Stimulated activated CD4-positive, alpha-beta T cell treated with anti-CD3 and anti-CD28 coated beads, Interleukin-12 subunit alpha, Interleukin-12 subunit beta, amount 100 ng/mL, for 24 hours (primary cell): ENCODE measurements at places on chromosomes 12 and 14.
A peak's percentile ranks its signal among the peaks of the same experiment; 100 is the strongest.

GRCh38 chr14:68716698-68717097, 76.2 kb downstream of the ZFP36L1 start:
- no peak for DNase-seq

- no peak for DNase-seq
These were observed 374.9 kb downstream of the PDZRN4 start for GRCh38 chr12:41563051-41563450.

DNA sequence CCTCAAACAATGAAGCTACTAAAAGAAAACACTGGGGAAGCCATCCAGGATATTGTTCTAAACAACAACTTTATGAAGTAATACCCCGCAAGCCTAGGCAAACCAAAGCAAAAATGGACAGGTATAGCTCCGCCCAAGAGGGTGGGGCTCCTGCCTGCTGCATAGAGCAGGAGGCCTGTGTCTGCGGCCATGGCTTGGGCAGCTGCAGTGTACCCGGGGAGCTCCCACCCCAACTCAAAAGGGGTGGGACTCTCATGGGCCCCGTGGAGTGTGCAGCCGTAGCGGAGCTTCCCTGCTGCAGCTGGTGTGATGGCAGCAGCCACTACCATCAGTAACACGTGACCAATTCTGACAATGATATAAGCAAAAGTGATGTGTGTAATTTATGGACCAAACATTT, 264.2 kb upstream of the KITLG start:
- DNase-seq: no peak

- no peak for DNase-seq
These were observed 198.5 kb downstream of the SLC25A21 start for GRCh38 chr14:36973806-36974442.

DNA sequence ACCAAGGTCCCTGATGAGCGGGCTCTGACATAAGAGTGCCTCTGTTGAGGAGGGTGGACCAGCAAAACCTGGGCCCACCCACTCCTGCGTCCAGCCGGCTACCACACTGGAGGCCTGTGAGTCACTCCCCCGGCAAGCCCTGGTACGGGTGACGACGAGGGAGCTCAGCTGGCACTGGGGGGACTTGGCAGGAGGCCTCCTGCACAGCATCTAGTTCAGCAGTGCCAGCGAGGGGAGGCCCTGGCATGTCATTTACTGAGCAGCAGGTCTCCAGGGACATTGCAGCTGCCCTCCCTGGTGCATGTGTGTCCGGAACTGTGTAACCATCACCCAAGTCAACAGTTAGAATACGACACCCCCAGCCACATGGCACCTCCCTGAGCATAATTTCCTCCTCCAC, 24.4 kb downstream of the CD9 start:
- DNase-seq: no peak

GRCh38 chr12:131608740-131609690, 101.9 kb upstream of the SFSWAP start:
- DNase-seq: peak; percentile 24

DNA sequence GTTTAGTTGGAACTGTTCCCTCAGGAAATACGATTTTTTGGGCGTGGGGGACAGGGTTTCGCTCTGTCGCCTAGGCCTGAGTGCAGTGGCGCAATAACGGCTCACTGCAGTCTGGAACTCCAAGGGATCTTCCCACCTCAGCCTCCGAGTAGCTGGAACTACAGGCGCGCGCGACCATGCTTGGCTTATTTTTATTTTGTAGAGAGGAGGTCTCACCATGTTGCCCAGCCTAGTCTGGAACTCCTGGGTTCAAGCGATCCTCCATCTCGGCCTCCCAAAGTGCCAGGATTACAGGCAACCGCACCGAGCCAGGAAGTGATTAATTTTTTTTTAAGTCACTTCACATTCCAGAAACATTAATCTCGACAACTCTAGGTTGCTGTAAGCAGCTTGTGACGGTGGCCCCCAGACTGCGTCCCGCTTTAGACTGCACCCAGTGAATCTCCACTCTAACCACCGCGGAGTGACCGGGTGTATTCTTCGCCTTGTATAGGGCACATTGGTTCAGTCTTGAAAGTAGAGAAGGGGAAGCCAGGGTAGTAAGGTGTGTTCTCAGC, 830 bp upstream of the MIS18BP1 start:
- no peak for DNase-seq

DNA sequence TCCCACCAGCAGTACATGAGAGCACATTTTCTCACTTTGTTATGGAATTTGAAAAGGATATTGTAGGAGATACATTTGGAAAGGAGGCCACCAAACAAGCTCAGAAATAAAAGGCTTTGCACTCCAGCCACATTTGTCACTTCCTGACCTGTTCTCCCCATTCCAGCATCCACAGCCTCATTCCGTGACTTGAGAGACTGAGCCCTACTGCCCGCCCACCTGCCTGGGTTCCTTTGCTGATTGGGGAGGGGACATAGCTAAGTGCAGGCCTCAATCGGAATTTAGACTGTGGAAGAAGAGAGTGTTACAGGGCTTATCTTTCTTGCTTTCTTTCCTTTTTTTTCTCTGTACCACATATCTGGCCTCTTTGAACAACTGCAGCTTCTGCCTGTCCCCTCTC, 735.4 kb upstream of the TMEM132C start:
- no peak for DNase-seq

- DNase-seq: no peak
These were observed 65.9 kb downstream of the DCAF5 start for GRCh38 chr14:69087061-69087461.

DNA sequence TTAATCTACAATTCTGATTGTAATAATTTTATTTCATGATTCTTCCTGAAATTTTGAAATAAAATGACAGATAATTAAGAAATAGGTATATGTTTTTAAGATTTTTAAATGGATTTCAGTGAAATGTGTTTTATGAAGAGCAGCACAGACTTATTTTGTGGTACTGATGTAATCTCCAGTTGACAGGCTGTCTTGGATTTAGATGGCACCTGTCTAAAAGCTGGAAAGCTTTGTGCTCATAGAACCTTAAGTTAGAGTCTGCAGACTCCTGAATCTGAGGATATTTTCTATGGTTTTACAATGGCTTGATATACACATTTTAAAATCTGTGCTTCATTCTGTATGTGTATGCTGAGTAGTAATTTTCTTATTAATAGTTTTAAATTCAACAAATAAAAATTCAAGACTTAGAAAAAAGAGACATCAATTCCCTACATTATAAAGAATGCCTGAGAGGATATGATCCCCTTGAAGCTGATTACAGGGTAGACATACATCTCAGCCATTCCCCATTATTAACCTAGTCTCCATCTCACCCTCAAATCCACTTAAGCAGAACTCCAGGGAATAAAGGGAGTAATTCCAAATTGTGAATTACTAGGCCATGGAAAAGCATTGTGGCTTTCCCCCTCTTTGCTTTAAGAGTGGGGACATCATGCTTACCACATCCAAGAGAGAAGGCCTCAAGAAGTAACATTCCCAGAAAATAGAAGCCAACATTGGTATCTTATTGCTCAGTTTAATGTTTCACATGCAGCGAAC, 33.7 kb upstream of the ACSS3 start:
- DNase-seq: no peak

DNA sequence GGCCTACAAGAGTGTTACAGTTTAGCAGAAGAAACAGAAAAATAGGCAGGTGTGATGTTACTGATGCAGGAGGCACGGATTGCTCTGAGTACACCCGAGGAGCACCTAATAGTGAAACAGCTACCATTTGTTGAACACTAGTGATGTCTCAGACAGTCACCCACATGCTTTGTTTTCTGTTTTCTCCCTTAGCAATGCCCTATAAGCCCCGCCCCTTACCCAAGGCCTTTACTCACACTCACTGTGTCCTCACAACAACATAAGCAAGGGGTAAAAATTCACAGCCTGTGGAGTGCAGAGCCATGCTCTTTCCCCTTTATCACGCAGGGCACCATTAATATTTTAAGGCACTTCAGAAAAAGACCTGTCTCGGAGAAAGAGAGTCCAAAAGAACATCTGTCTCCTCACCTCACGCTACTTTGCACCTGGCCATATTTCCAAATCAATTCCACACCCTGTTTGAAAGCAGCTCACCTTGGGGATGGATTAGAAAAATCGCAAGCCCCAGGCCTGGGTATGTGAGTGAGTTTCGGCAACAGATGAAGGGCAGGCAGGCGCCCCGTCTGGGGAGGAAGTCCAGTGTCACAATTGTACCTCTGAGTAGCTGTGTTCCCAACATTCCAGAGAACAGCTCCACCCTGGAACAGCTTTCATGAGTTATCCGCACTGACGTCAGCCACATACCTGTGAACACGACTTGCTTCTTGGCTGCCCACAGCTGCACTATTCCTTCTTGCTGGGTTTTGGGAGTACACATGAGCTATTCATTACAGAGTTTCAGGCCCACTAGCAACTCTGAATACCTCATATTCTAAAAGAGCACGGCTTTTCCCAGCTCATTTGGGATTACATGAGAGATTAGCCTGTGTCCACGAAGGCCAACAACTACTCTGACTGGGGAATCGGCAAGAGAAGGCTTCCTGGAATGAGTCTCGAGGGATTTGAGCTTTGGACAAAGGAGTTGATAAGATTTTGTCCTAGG, 26.0 kb downstream of the MAPK1IP1L start:
- no peak for DNase-seq

DNA sequence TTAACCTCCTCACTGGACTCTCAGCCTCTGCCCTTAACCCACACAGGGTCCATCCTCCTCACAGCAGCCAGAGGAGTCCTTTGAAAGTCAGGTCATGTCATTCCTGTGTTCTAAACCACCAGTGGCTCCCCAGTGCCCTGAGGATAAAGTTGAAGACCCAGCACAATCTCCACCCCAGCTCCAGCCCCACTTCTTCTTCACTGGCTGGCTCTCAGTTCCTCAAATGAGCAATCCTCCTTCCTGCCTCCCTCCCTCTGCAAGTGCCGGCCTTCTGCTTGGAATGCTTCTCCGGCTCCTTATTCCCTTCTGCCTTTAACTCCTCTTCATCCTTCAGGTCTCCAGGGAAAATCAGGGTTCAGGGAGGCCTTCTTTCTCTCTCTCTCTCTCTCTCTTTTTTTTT, 32.0 kb upstream of the SPPL3 start:
- no peak for DNase-seq

DNA sequence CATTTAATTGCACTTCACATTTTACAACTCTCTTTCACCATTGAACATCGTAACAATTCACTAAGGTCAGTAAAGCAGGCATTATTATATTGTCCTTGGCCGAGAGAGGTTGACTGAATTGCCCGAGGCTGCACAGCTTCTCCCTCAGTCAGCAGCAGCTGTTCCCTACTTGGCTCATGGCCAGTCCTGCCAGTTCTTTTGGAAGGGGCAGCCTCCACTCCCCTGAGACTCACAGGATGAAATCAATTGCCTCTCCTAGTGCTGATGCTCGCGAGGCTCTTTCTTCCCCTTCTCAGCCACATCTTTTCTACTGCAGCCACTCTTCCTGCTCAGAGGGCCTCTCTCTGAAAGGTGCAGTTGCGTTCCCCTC, 79.9 kb upstream of the KCNA1 start:
- DNase-seq: no peak

DNA sequence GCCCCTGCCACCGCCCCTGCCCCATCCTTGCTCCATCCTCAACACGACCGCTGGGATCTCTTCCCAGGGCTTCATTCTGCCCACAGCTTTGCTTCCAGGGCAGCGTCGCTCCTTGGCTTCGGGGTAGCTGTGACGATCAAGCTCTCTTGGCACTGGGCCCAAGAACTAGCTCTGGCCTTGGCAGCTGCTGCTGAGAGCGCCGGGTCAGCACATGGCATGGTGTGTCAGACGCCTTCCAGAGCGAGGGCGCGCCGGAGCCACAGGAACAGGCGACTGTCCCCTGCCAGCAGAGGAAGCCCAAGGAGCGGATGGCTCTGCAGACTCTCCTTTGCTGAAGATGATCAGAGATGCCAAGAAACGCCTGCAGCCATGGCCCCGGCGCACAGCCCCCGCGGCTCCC, 15.9 kb downstream of the RAB35 start:
- no peak for DNase-seq

DNA sequence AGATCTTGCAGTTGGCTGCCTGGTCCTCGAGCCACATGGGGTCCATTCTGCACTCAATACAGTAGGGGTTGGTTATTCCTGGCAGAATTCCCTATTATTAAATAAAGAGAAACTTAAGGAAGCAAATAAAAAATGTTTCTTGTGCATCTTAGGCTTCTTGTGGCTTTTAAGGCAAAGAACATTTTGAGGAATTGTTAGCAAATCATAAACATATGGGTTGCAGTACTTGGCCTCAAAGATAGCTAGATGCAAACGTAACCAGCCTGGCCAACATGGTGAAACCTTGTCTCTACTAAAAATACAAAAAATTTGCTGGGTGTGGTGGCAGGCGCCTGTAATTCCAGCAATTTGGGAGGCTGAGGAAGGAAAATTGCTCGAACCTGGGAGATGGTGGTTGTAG, 50.8 kb upstream of the KCNA5 start:
- no peak for DNase-seq

GRCh38 chr12:113689047-113689610, 217.5 kb upstream of the LHX5 start:
- DNase-seq: no peak

DNA sequence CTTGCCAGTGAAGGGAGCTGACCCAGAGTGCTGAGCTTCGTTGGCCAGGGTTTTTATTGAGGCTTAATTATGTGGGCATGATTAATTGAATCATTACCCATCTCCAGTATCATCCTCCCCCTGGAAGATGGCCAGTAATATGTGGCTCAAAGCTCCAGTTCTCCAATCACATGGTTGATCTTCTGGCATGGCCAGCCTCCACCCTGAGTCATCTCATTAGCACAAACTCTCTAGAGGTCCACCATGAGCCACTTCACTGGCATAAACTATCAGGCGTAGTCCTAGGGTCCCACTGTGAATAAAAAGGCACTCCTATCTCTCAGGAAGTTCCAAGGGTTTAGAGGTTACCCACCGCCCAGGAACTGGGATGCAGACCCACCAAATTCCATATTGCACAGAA, 135.0 kb downstream of the ANO6 start:
- DNase-seq: no peak

GRCh38 chr12:30754383-30754749, 385 bp downstream of the CAPRIN2 start:
- no peak for DNase-seq

DNA sequence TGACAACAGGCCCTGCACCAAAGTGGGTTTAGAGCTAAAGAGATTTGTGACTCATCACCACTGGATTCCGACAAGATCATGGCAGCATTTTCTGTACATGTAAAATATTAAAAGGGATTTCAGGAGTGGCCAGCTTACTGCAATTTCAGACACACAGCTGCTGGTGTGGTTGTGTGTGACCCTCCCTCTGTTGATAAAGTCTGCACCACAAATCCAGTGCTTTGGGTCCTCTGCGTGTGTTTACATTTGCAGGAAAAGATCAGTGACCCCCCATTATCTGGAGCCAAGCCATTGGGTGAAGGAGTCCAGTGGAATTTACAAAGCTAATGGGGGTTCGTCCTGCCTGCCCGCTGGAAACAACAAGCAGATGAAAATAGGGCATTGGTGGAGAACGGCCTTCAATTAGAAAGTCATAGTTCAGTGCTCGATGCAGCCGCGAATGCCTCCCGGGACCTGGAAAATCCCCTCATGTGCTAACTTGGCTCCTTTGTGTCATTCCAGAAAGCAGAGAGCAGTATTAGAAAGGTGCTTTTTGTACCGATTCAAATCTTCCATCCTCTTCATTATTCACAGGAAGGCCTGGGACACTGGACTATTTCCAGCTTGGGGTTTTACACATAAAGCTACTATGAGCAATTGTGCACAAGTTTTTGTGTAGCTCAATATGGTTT, 188.5 kb upstream of the TMEM132C start:
- no peak for DNase-seq

GRCh38 chr14:95951359-95951758, 74.7 kb downstream of the TUNAR start:
- DNase-seq: no peak

GRCh38 chr14:100336618-100337530, 13.7 kb downstream of the SLC25A47 start:
- no peak for DNase-seq

- no peak for DNase-seq
These were observed 274.6 kb downstream of the BTG1 start for GRCh38 chr12:91870872-91871707.
